ENCODE measurements at places on chromosomes 1 and 21.

- DNase-seq = no peak
Measured at GRCh38 chr21:44706026-44706705, 5.2 kb downstream of the TSPEAR start.

DNA sequence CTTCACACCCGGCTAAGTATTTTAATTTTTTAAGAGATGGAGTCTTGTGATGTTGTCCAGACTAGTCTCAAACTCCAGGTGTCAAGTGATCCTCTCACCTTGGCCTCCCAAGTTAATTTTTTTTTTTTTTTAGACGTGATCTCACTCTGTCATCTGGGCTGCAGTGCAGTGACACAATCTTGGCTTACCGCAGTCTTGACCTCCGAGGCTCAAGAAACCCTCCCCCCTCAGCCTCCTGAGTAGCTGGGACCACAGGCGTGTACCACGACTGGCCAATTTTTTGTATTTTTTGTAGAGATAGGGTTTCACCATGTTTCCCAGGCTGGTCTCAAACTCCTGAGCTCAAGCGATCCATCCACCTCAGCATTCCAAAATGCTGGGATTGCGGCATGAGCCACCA is 11.7 kb upstream of the IFNLR1 start:
- DNase-seq = no peak

- no peak for DNase-seq
Measured at GRCh38 chr1:46621930-46622329, 5.3 kb upstream of the MOB3C start.

DNA sequence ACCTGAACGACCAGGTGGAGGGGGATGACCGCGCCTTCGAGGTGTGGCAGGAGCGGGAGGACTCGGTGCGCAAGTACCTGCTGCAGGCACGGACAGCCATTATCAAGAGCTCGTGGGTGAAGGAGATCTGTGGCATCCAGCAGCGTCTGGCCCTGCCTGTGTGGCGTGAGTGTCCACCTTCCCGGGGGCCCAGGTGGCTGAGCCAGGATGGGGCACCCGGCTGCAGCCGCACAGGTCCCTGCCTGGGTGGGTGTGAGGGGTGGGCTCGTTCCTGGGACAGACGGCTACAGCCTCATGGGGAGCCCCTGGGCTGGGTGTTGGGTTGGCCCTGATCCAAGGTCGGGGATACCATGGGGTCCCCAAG is 65.2 kb downstream of the TRIM11 start:
- DNase-seq = no peak

- DNase-seq = no peak
Measured at GRCh38 chr21:41344146-41344545, 17.7 kb upstream of the MX2 start.

- no peak for DNase-seq
Measured at GRCh38 chr1:44701141-44701573, 26.6 kb downstream of the ARMH1 start.
